ENCODE measurements at places on chromosomes 11 and 22. TPM values are rescaled to one million over a fixed set of nuclear protein-coding genes. Genes with fewer than 3 reads are reported as not detected.
A peak's percentile ranks its signal among the peaks of the same experiment; 100 is the strongest.

LYVE1 gene
- total RNA-seq, result 82.9 TPM

- DNase-seq, result no peak
Observed at GRCh38 chr11:14773755-14774154, 118.3 kb downstream of the CYP2R1 start.

CCDC81 gene
- total RNA-seq, result 0.50 TPM

DNA sequence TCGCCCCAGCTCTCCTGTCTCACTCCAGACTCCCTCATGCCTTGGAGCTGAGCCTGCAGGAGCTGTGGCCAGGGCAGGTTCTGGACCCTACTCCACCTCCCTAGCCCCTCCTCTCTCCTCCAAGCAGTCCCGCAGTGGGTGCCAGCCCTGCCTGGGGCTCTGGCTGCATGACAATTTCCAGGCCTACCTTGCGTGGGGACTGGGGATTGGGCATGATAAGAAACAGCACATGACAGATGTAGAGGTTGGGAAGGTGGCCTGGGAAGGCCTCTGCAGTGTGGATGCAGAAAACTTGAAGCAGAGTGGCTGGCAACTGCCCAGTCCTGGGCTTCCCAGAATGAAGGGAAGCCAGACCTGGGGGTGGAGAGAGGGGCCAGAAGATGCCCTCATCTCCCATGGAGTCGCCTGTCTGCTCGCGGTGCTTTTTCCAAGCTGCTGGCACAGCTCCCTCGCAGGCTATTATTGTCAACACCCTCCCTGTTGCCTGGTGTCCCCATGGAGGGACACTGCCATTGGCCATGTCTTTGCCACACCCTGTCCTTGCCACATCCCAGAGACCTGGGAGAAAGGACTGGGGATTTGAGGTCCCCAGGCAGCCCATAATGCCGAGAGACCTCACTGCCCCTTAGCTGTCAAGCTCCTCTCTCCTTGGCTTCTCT, 48.9 kb upstream of the CDON start:
- DNase-seq, result no peak

- DNase-seq, result peak; percentile 88
Observed at GRCh38 chr11:129702410-129703398, 112.9 kb upstream of the TMEM45B start.

TCN2 gene
- 28.7 TPM for total RNA-seq

DDTL gene
- 2.2 TPM for total RNA-seq

DNA sequence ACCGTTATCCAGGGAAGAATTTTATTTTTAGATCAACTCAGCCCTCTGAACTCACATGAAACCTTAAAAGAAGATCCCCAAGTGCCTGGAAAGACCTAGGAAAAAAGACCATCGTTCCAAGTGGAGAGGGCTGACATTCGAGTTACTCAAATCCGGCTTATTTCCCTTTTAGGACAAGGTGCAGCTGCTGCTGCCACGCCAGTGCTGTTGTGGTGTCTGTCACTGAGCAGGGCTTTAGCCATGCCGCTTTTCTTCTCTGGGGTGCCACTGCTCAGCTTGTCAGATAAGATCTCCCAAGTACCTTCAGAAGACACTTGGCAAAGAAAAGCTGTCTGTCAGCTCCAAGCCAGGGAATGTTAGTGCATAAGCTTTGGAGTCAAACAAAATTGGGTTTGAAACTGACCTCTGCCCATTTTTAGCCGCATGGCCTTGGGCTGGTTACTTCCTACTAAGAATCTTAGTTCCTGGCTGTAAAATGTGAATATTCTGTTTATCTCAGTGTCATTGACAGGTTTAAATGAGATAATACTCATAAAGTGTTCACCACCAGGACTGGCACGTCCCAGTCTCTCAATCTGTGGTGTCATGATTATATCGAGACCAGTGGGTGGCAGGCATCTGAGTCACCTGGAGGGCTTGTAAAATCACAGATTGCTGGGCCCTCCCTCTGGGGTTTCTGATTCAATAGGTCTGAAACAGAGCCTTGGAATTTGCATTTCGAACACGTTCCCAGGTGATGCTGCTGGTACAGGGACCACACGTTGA, 117.5 kb downstream of the PKNOX2 start:
- DNase-seq, result no peak

FBLN1 gene
- total RNA-seq, result 534 TPM

GRCh38 chr11:33303541-33303940, 46.4 kb downstream of the HIPK3 start:
- DNase-seq, result no peak

GRCh38 chr11:126607776-126608541, 252.5 kb downstream of the ST3GAL4 start:
- DNase-seq, result no peak

CST6 gene
- total RNA-seq, result not detected

ZNF215 gene
- 0.17 TPM for total RNA-seq

DNA sequence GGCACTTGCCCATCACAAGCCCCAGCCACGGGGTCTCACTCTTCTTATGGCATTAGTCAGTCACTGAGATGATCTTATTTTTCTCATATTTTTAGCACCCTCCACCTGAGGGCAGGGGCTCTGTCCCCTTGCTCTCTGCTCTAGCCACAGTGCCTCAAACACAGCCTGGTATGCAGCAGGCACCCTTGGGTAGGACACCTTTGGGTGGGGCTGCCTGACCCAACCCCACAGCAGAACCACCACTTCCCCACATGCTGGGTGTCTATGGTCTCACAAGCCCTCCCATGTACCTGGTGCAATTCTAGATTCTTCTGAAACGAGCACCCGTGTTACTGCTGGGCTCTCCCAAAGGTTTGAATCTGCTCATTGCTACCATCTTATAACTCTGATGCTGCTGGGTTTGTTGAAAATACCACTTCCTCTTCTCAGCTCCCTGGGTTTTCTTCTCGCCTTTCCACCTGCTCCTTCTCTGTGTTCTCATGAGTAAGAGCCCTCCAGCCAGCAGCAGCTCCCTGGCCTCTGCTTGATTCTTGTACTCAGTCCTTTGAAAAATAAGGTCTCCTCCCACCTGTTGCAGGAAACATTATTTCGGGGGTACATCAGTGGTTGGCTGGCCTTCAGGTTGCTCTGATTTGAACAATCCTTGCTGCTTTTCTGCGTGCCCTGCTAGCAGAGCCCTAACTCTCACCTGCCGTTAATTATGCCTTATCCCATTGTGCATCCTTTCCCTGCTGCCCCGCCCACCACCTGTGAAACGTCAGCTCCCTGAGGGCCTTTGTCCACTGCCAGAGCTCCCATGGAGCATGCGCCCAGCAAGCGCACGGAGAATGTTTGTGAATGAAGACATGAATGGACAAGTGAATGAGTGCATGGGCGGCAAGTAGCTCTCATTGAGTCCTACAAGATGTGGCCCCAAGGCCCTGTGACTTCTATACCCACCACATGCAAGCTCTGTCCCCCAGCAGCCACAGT, 1181.6 kb downstream of the TBC1D22A start:
- peak; percentile 64 for DNase-seq

GRCh38 chr11:43904742-43905535, 24.3 kb downstream of the ALKBH3 start:
- no peak for DNase-seq

- no peak for DNase-seq
Observed at GRCh38 chr11:116257092-116257491, 515.7 kb downstream of the BUD13 start.

GRCh38 chr11:29679996-29680395, 336.8 kb downstream of the KCNA4 start:
- DNase-seq, result no peak

DNA sequence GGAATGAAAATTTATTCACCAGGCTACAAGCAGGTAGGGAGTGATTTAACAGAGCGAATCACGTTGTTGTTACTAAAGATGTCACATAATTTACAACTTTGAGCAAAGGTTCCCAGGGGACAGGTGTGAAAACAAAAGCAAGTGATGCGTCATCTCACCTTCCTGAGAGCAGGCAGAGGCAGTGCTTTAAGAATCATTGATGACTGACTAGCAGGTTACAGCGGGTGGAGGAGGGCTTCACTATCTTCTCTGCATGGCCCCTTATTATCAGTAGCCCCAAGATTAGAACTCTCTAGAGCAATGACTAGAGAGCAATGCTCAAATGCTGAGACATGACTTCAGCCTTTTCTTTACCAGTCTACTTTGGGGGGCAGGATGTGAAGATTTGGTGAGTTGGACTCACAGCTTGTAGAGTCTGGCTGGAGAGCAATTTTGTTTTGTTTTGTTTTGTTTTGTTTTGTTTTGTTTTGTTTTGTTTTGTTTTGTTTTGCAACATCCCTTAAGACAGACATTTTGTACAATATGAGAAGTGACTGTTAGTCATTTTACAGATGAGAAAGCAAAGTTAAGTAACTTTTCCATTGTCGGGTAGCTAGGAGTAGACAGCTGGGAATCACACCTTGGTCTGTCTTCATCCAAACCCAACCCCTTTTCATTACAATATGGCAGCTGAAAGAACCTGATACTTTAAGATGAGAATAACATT, 84.8 kb downstream of the SLC1A2 start:
- no peak for DNase-seq

ZNF70 gene
- total RNA-seq, result 6.2 TPM

ALDH3B1 gene
- 10.6 TPM for total RNA-seq

DNA sequence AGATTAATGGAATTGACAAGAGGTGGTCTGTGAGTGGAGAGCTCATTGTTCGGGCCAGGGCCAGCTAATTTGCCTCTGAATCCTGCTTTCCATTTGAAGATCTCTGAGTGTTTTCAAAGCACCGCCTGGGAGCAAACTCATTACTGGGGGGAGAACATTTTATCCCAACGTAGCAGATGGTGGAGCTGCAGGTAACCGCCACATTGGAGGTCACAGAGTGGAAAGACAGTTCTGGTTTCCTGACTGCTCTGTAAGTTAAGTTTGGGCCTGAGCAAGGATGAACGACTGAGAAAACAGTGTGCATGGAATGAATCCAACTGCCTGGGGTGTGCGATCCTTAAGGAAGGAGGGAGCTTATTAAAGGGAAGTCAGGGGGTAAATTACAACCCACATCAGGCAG, 30.5 kb downstream of the LMO2 start:
- DNase-seq, result no peak

- DNase-seq, result no peak
Observed at GRCh38 chr11:68525930-68526329, 65.4 kb downstream of the PPP6R3 start.

SMIM35 gene
- total RNA-seq, result not detected

- no peak for DNase-seq
Observed at GRCh38 chr22:39248254-39248653, 3.5 kb upstream of the PDGFB start.

DNA sequence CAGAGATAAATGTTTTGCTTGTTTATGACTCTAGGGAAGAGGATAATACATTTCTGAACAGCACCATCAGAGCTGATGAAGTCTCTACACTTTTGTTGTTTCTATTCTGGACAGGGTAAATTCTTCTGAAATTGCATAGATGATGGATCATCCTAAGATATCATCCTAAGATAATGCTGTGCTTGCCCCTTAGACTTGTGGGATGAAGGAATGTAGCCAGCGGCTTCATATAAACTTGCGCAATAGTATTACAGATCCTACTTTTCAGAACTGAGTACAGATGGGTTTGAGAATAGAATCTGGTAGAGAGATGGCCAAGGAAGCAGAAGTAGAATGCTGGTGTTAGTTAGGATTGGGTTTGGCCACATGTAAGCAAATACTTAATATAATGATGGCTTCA, 61.0 kb downstream of the NCAM1 start:
- no peak for DNase-seq

All from esophagus muscularis mucosa (tissue), 4 donors.